Cerebellar cortex (tissue), 1 donor: ENCODE measurements at places on chromosomes 1 and 21.

DNA sequence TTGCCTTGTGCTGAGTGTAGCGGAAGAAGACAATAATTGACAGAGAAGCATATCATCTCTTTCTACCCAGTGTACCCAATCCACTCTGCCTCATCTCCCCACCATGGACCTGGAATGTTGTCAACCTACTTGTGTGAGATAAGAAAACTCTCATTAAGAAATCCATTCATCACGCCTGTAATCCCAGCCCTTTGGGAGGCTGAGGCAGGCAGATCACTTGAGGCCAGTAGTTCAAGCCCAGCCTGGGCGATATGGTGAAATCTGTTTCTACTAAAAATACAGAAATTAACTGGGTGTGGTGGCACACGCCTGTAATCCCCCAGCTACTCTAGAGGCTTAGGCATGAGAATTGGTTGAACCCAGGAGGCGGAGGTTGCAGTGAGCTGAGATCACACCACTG, 209.6 kb downstream of the PBX1 start:
- DNase-seq = no peak

DNA sequence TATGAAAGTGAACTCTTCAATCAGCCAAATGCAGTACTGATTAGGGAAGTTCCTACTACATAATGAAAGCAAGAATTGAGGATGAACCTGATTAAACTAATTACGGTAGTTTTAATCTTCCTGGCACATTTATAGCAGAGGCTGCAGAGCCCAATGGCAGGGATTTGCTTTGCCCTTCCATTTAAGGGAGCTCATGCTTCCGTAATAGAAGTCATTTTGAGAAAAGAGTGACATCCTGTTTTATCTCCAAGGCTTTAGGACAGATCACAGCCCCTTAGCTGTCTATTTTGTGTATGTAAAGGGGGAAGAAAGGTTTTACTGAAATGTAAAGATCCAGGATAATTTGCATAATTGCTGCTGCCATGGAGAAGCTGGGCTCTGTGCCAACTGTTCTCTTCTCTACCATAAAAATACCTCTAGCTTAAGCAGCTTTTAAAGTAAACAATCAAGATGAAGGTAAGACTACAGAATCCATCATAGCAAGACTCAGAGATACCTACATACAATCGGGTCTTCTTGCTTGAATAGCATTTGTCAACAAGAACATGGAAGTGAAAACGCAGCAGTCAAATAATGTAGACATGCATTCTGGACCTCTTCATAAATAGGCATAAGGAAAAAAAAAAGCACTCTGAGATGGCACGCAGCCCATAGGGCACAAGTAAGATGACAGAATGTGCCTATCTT, 62.5 kb downstream of the ASH1L start:
- DNase-seq = peak; percentile 72

DNA sequence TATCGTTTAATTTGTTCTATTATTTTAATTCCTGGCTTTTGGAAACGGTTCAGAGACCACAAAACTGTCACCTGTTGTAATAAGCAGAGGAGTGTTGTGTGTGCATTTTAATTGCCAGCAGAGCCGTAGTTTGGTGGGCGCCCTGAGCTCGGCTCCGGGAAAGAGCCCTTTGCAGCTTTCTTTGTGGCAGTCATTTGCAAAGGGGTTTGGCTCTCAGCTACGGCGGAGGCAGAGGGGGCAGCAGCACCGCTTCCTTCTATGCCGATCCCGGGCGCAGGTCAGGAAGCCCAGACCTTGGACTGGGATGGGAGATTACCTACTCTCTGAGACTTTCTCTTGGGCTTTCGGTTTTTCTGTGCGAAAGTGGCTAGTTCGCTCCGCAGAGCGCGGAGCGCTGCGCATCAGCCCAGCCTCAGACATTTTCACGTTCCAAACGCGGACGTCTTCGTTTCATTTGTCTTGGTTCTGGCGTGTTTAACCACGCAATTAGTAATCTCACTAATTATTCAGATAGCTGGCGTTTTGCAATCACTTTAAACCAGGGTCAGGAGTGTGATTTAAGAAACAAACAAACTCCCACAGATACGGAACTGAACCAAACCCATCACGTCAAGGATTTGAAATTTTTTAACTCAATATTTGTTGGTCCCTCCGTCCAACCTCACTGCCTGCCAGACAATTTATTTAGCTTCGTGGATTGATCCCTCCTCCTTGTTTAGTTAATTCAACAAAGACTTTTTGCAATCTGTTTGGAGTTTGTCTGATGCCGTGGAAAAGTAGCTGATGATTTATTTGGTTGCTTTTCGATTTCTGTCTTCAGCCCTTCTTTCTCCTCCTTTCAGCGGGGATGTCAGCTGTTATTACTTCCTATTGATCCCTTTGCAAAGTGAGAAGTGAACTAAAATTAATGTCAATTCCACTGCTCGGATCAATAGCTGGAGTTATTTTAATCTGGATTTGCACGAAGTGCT, 3.9 kb downstream of the RNF220 start:
- DNase-seq = no peak

DNA sequence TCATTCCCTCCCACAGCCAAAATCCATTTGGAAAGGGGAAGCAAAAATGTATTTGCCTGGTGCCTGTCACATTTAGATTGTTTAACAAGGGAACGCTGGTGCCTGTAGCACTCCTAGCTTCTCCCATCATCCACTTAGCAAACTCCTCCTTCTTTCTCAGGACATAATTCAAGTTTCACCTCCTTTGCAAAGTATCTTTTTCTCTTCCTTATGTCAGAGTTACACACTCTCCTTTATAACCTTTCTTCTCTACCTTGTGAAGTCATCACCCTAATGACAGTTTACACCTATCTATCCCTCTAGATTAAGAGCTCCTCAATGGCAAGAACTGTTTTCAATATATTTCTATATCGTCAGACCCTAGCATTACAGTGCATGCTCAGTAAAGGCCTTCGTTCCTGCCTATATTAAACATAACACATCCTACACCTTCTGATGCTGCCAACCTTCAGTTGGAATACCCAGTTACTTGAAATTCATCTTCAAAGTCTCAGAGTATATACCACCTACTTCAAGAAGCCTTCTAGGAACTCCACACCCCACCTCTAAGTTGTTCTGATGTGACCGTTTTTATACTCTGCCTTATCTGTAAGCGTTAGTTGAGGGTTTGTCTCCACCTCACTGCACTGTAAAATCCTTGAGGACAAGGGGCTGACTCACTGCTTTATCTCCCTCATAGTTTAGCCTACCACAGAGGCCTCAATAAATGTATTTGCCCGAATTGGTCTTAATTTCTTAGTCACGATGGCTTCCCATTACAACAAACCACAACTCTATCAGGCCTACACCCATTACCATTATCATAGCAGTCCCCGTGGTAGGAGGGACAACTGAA, 1.0 kb upstream of the EPS15 start:
- no peak for DNase-seq

DNA sequence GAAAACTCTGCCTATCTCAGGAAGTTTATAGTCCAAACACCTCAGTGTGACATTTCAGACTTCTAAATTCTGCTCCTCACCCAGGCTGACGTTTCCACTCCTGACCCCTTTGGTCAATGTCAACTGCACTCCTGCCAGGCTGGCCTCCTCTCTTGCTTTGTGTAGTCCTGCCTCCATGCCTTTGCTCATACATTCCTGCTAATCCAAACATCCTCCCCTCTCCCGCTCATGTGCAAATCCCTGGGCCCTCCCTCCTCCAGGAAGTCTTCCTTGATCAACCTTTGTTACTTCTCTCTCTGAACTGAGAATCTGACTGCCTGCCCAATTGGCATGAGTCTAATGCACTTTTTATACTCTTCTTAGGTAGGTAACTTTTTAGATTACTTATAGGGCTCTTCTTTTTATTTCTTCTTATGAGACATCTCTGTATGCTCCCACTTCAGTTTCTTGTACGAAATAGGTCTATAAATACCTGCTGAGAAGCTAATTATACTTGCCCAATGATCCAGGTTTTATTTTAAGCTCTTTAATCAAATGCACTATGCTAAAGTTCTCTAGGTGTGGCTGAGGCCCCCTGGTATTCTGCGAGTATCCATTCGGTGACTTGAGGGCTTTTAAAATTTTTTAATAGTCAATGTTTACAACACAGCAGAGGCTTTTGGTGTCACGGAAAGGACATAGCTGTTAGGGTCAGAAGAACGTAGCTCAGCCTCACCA, 128.1 kb downstream of the PLXNA2 start:
- no peak for DNase-seq

- DNase-seq = peak; percentile 48
These were observed 516 bp downstream of the RCOR3 start for GRCh38 chr1:211259638-211260126.

DNA sequence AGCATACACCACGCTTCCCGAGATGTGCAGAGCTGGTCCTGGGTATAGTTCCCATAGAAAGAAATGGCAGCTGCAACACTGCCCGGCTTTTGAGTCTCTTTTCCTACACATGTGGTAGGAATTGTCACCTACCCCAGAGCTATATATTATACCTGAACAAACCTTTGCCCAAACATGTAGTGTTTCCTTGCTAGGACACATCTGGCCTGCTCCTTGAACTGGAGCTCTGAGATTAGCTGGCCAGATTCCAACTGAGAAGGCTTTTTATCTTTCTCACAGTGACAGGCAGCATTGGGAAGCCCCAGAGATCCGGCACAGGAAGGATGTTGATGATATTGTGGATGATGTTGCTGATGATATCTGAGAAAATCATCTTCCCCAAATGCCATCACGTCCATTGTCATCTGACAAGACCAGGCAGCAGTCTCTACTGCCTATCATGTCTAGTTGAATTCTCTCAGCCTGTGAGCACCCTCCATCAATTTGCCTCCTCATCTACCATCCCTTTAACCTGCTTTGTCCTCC, 115.0 kb upstream of the SMYD2 start:
- no peak for DNase-seq

DNA sequence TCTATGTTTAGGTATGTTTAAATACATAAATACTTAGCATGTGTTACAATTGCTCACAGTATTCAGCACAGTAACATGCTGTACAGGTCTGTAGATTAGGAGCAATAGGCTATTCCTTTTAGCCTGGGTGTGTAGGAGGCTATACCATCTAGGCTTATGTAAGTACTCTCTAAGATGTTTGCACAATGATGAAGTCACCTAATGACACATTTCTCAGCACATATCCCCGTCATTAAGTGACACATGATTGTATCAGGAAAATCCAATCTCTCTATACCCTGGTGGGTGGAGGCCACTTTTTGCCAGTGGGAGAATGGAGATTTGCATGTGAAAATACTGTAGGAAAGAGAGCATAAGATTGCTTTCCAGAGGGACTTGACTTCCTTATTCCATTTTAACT, 5.5 kb upstream of the TEDDM1 start:
- no peak for DNase-seq

DNA sequence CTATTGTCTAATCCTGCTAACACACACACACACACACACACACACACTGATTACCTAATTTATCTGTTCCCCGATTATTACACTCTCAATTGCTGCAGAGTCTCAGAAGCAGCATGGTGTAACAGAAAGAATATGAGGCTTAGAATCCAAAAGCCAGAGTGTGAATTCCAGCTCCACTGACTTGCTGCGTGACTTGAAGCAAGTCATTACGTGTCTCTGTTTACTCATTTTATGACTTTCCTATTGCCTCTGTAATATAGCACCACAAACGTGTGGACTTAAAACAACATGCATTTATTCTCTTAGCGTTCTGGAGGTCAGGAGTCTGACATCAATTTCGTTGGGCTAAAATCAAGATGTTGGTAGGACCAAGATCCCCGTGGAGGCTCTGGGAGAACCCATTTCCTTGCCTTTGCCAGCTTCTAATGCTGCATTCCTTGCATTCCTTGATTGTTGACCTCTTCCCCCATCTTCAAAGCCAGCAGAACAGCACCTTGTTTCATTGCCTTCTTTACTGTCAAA, 55.9 kb upstream of the ATP5PO start:
- peak; percentile 68 for DNase-seq

DNA sequence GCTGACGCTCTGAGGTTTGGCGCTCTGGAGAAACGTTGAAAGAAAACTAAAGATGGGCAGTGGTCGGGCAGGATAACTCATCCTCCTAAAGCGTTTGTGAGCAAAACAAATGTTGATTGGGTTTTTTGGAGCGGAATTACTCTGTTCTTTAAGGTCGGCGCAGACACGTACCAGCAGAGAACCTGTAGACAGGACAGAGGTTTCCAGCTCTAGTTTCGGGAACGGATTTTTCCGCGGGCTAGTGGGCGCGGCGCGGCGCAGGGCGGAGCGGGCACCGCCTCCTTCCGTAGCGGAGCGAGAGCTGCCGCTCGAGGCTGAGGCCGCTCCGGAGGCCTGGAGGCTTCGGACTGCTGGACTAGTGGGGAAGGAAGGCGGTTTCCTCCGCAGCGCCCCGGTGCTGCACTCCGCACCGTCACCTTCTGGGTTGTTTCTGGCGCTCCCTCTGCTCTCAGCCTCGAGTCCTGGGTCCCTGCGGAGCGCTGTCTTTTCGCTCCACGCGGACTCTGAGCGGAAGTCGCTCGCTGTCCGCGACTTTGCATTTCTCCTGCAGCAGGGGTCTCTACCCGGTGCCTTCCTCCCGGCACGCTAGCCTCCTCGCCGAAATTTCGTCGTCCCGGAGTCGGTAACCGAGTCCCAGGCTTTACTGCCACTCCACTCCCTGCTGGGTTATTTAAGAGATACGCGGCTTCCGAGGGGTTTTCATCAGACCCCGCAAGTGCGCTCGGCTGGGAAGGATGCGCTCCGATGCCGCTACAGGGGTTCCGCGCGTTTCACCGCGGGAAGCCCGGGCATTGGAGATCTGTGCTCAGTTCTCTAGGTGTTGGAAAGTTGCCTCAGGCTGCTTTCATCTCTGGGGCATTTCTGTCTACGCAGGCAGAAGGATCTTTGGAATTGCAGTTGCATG, 7.0 kb downstream of the FOXD2 start:
- no peak for DNase-seq

GRCh38 chr1:9551984-9552383, 12.7 kb downstream of the SLC25A33 start:
- DNase-seq = no peak

- no peak for DNase-seq
These were observed 216.0 kb downstream of the ZNF326 start for GRCh38 chr1:90210633-90211491.

- peak; percentile 28 for DNase-seq
These were observed 251.6 kb downstream of the AKT3 start for GRCh38 chr1:243598433-243598832.

GRCh38 chr1:186189156-186189555, 185.9 kb downstream of the TPR start:
- DNase-seq = no peak

DNA sequence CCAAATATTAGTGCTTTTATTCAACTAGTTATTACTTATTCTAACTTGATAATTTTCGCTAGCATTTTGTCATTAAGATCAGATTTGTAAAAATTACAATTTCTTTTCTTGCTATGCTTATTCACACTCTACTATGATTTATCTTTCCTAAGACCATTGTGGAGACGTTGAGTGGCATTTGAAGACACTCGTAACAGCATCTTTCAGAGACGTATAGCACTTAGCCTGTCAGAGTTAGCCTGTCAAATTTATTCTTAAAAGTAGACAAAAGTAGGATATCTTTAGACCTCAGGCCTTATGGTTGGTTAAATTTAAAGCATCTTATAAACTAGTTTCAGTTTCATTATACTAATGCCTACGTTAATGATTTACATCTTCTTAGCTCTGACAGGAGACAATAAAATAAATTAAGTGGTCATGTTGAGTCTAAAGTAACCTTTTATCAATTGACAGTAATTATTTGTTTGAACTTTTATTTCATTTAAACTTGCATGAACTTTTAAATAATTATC, 1410.1 kb downstream of the MRPL39 start:
- no peak for DNase-seq
